Smooth muscle cell of trachea (primary cell): ENCODE measurements at places on chromosomes 4 and X. TPM values are rescaled to one million over a fixed set of nuclear protein-coding genes. Genes with fewer than 3 reads are reported as not detected.

Gene GPC3
- total RNA-seq = 1.6 and 3.5 TPM in 2 replicates

Gene ABLIM2
- under 0.01 TPM in 1 of 2 replicates, not detected in the other for total RNA-seq

Gene CPEB2
- total RNA-seq = 15.1 and 19.8 TPM in 2 replicates

Gene METTL14
- 23.3 and 85.2 TPM in 2 replicates for total RNA-seq

Gene SATL1
- not detected in 2 replicates for total RNA-seq

Gene RGN
- 4.5 and 5.2 TPM in 2 replicates for total RNA-seq

Gene POU4F2
- total RNA-seq = not detected in 2 replicates

Gene PRDM8
- 9.0 and 9.4 TPM in 2 replicates for total RNA-seq

Gene GYG2
- 4.5 and 9.3 TPM in 2 replicates for total RNA-seq

Gene GPC4
- total RNA-seq = 0.33 and 0.87 TPM in 2 replicates

Gene HADH
- 13.6 and 25.5 TPM in 2 replicates for total RNA-seq
